LoVo (cell line): ENCODE measurements at places on chromosomes 1 and 21.

DNA sequence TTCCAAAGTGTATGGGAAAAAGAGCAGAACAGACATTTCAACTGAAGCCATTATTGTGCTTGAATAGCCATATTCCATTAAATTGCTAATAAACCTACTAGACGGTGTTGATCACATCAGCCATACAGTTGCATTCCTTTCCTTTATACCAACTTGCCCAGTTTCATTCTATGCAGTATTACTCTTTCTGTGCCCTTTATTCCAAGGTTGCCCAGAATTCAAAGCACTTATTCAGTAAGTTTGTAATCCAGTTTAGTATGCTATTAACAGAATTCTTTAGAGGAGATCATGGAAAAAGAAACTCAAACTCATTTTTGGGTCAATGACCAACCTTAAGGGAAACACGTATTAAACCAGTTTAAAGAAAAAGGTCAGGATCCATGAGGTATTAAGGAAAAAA, 89.5 kb downstream of the DDAH1 start:
- no peak for DNase-seq

- DNase-seq: no peak
Measured at GRCh38 chr1:177873238-177873637, 96.6 kb downstream of the SEC16B start.

- no peak for DNase-seq
Measured at GRCh38 chr1:156704930-156705320, 458 bp downstream of the CRABP2 start.

DNA sequence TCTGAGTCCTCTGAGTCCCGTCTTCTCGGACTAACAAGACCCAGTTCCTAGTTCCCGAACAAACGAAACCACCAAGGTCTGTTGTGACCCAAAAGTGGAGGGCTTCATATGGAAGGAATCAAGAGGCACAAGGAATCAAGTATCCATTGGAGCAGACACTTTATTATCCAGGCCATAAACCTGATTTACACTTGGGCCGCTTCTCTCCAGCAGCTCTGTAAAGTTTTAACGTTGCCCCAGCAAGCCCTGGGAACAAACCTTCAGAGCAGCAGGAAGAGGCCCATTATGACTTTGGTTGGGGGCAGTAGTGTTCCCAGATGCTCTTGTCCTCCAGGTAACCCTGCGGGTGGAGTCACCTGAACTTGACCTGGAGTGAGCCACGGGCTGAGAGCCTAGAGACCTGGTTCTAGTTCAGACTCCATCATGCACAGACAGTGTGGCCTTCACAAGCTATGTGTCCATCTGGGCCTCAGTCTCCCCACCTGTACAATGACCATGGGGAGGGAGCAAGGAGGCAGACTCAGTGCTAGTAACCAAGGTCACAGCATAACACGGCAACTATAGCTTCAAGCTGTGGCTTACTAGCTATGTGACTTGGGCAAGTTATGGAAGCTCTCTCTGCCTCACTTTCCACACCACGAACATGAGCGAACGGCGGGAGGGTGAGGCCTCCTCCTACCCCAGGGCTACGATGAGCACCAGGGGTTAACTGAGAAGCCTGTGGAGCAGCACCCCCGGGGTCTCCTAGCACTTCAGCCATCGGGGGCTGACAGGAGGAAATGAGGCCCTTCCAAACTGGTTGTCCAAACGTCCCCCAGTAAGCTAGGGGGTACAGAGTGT, 95.7 kb downstream of the GLIS1 start:
- DNase-seq: no peak

DNA sequence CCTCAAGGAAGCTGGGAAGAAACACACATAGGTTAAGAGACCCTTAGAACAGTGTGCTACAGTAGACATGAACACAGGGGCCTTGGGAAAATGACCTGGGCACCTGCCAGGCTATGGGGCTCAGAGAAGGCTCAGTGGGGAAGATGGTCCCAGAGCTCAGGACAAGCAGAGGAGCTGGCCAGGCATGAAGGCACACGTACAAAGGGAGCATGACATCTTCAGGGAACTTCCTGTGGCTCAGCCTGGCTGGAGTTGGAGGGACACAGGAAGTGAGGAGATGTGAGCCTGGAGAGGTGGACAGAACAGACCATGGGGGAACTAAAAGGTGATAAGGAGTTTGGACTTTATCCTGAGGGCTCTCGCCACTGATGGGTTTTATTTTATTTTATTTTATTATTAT, 3.8 kb upstream of the SLC50A1 start:
- no peak for DNase-seq

GRCh38 chr1:40986956-40987355, 7.5 kb downstream of the CTPS1 start:
- DNase-seq: no peak

DNA sequence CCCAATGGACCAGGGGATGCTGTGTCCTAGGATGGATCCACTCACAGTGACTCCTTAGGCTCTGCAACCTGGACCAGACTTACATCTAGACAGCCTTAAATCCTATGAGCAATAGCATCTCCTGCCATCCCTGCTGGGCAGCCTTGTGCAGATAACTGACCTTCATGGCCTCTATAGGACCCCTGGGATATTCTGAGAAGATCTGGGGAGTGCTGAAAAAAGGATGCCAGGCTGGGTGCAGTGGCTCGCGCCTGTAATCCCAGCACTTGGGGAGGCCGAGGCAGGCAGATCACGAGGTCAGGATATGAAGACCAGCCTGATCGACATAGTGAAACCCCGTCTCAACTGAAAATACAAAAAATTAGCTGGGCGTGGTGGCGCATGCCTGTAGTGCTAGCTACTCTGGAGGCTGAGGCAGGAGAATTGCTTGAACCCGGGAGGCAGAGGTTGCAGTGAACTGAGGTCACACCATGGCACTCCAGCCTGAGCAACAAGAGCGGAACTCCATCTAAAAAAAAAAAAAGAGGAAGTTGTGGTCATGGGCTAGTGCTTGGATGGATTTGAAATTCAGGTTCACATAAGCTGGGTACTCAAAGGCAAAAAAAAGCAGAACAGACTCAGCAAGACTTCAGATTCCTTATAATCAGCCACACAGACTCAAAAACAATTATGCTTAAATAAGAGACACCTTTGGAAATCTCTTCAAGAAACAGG, 10.9 kb upstream of the SH2D1B start:
- no peak for DNase-seq
